ENCODE measurements at places on chromosomes 7 and 10. TPM values are rescaled to one million over a fixed set of nuclear protein-coding genes. Genes with fewer than 3 reads are reported as not detected.

The HDAC9 gene
- total RNA-seq = 0.92 TPM

- DNase-seq = no peak
Measured at GRCh38 chr7:1769286-1770200, 99.5 kb downstream of the ELFN1 start.

- DNase-seq = no peak
Measured at GRCh38 chr10:33950206-33950605, 615.7 kb upstream of the NRP1 start.

DNA sequence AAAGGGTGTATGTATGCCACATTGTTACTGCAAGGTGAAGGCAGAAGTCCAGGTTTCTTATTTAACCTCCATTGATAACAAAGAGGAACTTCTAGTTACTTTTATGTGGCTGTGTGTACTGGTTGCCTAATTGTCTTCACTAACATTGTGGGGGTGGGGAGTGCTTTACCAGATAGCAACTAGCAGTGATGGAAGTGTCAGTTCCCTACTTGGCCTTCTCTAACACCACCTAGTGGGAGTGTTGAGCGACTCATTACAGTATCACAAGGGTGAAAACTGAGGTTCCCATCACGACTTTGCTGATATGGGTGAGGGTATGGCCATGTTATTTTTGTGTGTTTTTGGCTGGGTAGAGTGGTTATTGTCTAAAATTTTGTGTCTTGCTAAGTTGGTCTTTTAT lies 274.4 kb downstream of the THSD7A start:
- DNase-seq = no peak
